HT1080 (cell line): ENCODE measurements at places on chromosomes 3 and 15. TPM values are rescaled to one million over a fixed set of nuclear protein-coding genes. Genes with fewer than 3 reads are reported as not detected.

The CKMT1A gene
- 0.26 TPM in 1 of 2 replicates, not detected in the other for total RNA-seq

The NPAP1 gene
- not detected in 2 replicates for total RNA-seq

DNA sequence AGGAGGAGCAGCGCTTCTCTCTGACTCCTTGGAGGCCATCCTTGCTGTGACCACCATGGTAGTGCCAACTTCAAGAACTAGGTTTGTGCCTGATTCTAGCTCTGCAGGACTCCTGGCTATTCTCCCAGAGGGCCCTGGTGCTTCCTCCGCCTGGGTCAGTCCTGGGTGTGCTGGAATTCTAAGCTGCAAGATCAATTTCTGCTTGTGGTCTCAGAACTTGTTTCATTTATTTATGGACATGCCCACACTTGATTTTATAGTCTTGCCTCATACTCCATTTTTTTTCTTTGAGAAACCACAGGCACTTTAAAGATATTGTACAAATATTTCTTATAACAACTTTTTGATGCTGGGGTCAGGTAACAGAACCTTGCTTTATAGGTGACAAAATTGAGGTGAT, 87.6 kb downstream of the PDCD6IP start:
- no peak for DNase-seq

DNA sequence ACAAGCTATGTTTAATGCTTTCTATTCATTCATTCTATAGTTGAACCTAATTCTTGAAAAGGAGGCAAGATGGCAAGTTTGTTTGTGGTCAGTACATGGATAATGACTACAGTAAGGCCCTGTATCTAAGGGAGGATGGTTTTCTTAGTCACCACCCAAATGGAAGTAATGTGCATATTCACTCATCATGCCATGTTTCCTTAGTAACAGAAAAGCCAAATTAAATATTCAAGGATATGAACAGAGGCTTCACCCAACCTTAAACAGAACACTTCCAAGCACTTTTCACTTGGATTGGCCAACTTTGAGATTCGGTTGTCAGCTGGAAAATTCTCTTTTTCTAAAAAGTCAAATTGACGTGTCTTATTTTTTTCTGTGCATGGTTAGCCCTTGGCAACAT, 805.3 kb upstream of the LMCD1 start:
- no peak for DNase-seq
